ENCODE measurements at places on chromosomes 5 and 9. TPM values are rescaled to one million over a fixed set of nuclear protein-coding genes. Genes with fewer than 3 reads are reported as not detected.

The CDH6 gene
- total RNA-seq, result not detected

The SPATA9 gene
- total RNA-seq, result not detected

The ECM2 gene
- total RNA-seq, result not detected

The IL5 gene
- total RNA-seq, result not detected

The SLC46A2 gene
- not detected for total RNA-seq

The IGFBPL1 gene
- not detected for total RNA-seq

The RAB3C gene
- not detected for total RNA-seq

The NDUFB6 gene
- 22.5 TPM for total RNA-seq

The FAM114A2 gene
- total RNA-seq, result 43.4 TPM

The NDFIP1 gene
- 123 TPM for total RNA-seq

The ZDHHC11B gene
- 2.3 TPM for total RNA-seq

The ADRB2 gene
- total RNA-seq, result 2.2 TPM

The SLC22A4 gene
- not detected for total RNA-seq

The ABLIM3 gene
- total RNA-seq, result not detected

The MELK gene
- not detected for total RNA-seq

The SCGB3A2 gene
- total RNA-seq, result not detected

The STING1 gene
- 68.1 TPM for total RNA-seq

The SLCO6A1 gene
- total RNA-seq, result not detected

The C9orf50 gene
- total RNA-seq, result not detected

The LIFR gene
- not detected for total RNA-seq

The CCL21 gene
- total RNA-seq, result not detected

The PCDHGA5 gene
- total RNA-seq, result 0.30 TPM

The BTNL8 gene
- total RNA-seq, result not detected

The EDIL3 gene
- total RNA-seq, result not detected

The SARDH gene
- 5.0 TPM for total RNA-seq

The OTULINL gene
- 47.0 TPM for total RNA-seq

The SPTLC1 gene
- 58.2 TPM for total RNA-seq

The HCN1 gene
- total RNA-seq, result not detected

The CYLC2 gene
- total RNA-seq, result not detected

The MYMK gene
- not detected for total RNA-seq

The GFM2 gene
- total RNA-seq, result 21.4 TPM

The DIPK1B gene
- total RNA-seq, result 0.58 TPM

The PFN3 gene
- not detected for total RNA-seq

The PCDHB12 gene
- not detected for total RNA-seq

The LECT2 gene
- not detected for total RNA-seq

The TRIM36 gene
- 0.57 TPM for total RNA-seq

The PTPRD gene
- total RNA-seq, result not detected

The PTGR1 gene
- not detected for total RNA-seq

The FAM81B gene
- total RNA-seq, result not detected

The KCNN2 gene
- total RNA-seq, result not detected
